ENCODE measurements at places on chromosomes 5 and 9.
A peak's percentile ranks its signal among the peaks of the same experiment; 100 is the strongest.

- DNase-seq: no peak
Measured at GRCh38 chr9:127221695-127222094, 42.9 kb upstream of the GARNL3 start.

GRCh38 chr5:81631621-81632020, 119.3 kb downstream of the SSBP2 start:
- no peak for DNase-seq

DNA sequence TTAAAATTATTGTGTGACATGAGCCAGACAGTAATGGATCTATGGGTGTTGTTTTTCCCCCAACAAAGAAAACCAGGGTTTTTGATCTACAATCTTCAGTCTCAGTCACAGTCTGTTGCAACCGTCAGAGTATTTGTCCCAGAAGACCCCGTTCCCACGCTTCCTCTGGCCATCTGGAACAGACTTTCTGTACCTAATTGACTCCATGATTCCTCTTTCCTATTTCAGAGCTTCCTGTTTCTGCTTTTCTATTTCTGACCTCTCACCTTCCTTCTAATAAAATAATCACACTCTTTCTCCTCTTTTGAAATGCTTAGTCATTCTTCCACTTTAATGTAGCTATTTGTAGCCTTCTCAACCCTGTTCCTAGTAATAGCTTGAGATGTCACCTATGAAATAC, 1044.8 kb downstream of the DTWD2 start:
- no peak for DNase-seq

DNA sequence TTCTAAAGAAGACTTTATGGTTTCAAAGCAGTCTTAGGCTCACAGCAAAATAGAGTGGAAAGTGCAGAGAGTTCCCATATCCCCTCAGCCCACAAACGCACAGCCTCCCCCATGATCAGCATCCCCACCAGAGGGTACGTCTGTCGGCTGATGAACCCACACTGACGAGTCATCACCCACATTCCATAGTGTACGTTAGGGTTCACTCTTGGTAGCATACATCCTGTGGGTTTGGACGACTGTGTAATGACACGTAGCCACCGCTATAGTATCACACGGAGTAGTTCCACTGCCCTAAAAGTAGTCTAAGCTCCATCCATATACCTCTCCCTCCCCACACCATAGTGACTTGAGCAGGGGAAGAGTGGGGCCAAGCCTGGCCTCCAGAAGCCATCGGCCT, 135.7 kb upstream of the PHYKPL start:
- no peak for DNase-seq

- DNase-seq: no peak
Measured at GRCh38 chr5:7926720-7927119, 57.8 kb downstream of the MTRR start.

- DNase-seq: no peak
Measured at GRCh38 chr9:137087409-137087925, 682 bp downstream of the MAN1B1 start.

DNA sequence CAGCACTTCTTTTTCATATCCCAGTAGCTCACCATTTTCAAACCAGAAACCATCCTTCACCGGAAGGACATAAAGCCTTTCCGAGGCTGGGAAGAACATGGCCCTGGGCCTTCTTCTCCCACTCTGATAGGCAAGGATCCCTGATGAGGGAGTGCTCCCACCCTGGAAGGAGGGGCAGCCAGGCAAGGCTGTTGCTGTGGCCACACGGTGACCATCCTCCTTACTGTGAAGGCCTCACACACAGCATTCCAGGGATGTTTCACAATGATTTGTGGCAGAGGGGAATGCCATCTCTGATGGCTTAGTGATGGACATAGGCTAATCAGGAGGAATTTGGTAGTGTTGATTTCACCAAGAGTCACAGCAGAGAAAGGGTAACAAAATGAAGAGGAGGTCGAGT, 130.7 kb downstream of the ADAMTS12 start:
- DNase-seq: no peak

DNA sequence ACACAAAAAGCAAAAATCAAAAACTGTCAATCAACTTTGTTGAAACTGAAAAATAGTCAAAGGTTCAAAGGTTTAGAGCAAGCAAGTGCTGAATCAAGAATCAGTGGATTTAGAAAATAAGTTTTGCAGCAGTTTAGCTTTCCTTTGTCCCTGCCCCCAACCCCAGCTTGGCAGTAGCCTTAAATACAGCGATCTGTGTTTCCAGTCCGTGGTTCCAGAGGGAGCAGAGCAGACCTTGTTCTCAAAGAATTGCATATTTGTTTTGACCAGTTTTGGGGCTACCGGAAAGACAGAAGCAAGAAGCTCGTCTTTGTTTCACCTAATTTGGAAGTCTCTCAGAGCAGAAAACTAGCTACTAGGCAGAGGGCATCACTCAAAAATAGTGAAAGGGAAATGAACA, 57.2 kb upstream of the PRDM9 start:
- no peak for DNase-seq

DNA sequence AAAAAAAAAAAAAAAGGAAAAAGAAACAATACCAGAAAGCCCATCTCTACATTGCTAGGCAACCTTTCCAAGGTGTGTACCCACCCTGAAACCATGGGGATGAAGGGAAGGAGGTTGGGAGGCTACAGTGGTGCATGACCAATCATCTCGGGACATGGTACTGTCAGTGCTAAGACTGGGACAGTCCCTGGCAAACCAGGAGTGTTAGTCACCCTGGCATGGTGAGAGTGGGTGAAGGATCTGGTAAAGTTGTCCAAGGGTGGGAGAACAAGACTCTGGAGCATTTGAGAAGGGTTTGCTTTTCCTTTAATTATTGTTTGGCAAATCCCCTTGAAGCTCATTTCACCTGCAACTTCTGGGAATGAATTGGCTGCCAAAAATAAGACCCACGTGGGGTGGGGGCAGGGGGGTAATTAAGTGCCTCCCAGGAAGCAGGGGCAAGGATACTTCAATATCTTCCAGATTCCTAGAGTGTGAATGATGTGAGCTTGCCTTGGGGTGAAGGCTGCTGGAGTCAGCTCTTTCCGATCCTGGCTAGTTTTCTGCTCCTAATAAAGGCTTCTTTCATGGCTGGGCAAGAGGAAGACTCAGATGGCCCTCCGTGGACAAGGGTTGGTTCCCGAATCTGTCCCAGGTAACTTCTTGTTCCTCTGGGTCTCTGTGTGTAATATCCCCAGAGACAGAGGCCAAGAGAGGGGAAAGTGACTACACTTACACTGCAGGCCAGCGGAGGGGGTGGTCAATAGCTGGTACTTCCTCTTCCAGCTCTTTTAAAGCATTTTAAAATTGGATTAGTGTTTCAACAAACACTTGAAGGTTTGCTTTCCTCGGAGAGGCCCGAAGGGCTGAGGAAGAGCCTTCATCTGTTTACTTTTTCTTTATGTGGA, 61.6 kb upstream of the SPRY4 start:
- DNase-seq: no peak

- no peak for DNase-seq
Measured at GRCh38 chr5:1190837-1191239, 10.6 kb upstream of the SLC6A19 start.

DNA sequence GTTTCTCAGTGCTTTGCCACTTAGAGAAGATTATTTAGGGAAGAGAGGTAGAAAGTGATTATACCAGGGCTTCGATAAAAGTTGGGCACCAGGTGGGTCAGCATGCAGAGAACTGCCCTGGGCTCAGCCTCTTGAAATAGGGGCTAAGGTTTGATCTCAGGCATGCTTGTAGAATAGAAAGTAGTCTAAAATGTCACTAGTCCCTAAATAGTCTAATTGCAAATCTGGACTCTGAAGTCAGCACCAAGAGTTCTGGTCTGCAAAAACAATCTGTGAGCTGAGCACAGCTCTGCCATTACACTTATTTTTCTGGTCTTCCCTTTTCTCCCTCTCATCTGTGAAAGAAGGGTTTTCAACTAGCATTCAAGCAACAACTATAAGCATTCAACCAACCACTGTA, 248.0 kb downstream of the SMARCA2 start:
- no peak for DNase-seq

- no peak for DNase-seq
Measured at GRCh38 chr9:94729199-94729598, 2.7 kb downstream of the AOPEP start.

DNA sequence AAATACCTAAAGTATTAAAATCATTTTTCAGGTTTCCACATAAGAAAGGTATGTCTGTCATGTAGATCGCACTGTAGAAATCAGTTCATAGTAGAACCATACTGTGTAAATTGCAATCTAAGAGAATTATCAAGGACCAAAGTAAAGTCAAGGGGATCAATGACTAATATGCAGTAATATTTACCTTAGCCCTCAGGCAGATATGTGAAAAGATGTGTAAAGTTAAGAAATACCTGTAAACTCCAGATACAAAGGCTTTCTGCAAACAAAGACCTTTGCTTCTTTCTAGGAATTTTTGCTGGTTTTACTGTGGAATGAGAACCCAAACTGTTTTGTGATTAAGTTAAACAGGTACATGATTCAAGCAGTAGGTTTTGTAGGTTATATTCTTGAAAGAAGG, 11.6 kb downstream of the POLK start:
- no peak for DNase-seq

GRCh38 chr9:112495614-112496013, 9.0 kb downstream of the KIAA1958 start:
- DNase-seq: no peak

DNA sequence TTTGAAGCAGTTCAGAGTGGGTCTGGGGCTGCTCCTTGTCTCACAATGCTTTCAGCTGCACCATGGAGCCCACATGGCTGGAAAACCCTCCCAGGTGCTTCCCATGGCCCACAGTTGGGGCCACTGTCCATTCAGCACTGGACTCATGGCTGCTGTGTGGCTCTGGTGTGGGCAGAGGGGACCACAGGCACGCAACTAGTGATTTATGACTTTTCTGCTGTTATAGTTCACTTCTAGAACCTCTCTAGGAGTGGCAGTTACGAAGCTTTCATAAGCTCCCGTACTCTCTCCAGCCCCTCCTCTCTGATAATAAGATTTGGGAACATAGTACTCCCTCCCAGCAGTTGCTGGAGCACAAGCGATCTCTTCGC, 29.0 kb downstream of the GLRA1 start:
- DNase-seq: no peak

GRCh38 chr9:88075506-88075905, 62.8 kb downstream of the SPATA31C2 start:
- no peak for DNase-seq

DNA sequence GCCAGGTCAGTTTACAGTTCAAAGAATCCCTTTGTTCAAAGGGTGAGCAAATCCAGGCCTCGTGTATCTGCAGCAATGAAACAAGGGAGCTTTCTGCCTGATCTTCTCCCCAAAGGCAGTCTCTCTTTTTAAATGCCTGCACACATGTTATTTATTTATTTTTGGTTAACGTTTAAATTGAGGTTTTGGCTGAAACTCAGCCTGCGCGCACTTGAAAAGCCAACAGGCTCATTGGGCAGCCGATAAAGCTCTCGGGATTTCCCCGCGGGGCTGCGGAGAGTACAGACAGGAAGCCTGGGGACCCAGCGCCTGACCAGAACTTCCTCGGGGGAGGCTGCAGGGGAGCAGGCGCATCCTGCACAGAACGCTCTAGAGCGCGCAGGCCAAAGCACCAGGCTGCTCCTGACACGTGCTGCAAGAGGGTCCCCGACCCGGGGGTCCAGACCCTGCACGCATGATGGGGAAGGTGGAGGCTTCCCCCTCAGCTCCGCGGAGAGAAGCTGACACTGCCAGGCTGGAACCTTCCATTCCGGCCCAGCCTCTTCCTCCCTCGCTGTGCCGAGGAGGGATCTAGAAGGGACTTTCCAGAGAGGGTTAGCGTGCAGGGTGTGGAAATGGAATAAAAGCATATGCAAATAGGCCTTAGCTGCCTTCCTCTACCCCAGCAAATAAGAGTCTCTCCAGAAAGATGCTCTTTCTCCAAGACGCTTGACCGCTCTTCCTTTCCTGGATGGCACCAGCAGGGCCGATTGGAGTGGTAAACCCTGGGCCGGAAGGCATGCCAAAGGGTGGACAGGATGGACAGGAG, 46.1 kb downstream of the PTTG1 start:
- DNase-seq: peak; percentile 69

DNA sequence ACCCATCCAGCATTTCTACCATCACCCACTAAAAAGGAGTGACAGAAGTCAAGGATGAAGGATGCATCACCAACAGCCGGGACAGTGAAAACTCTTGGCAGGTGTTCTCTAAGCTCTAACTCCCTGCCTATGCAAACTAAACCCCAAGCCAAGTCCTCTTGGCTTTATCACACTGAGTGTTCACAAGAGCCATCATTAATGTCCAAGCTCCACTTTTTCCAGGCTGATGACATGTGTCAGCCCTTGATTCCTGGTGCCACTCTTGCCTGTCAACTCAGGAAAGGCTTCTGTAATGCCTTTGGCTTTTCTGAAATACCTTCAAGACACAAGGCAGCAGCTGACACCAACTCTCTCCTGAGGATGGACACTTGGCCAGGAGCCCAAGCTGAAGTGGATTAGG, 86.9 kb downstream of the NR6A1 start:
- no peak for DNase-seq

DNA sequence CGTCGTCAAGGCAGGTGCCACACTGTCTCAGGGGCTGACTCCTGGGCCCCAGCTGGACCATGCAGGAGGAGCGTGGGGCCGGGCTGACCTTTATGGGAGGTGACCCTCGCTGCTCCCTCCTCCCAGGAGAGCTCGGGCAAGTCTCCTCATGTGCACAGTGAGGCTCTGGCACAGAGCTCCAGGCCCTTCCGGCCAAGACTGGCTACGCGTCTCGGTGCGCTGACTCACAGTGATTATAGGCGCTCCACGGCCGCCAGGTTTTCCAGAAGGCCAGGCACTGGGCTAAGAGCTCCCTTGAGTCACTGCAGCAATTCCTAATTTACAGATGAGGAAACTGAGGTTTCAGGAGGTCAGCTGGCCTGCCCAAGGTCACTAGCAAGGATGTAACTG, 47.4 kb downstream of the VAV2 start:
- DNase-seq: no peak

GRCh38 chr5:6750142-6750840, 37.1 kb downstream of the TENT4A start:
- DNase-seq: no peak
